ENCODE measurements at places on chromosomes 13 and 19. TPM values are rescaled to one million over a fixed set of nuclear protein-coding genes. Genes with fewer than 3 reads are reported as not detected.
A peak's percentile ranks its signal among the peaks of the same experiment; 100 is the strongest.

ZNF541 gene
- not detected for total RNA-seq

GRCh38 chr13:103168901-103169508, 102.8 kb upstream of the SLC10A2 start:
- no peak overlapping the region for H3K4me3 ChIP-seq
- H3K27me3 ChIP-seq = no peaks in the 10 kb centered on the region
- no peak overlapping the region for H3K27ac ChIP-seq

GRCh38 chr13:112065521-112065866, 1.5 kb upstream of the SOX1 start:
- no peak for DNase-seq
- H3K4me1 ChIP-seq = peaks cover 48% of the 10 kb centered on the region
- peaks cover 99% of the 10 kb centered on the region for H3K27me3 ChIP-seq
- no peaks in the 10 kb centered on the region for H3K36me3 ChIP-seq
- H3K4me3 ChIP-seq = peak overlapping the region; percentile 56
- H3K27ac ChIP-seq = no peak overlapping the region

- no peak for DNase-seq
- no peak overlapping the region for H3K27ac ChIP-seq
- peaks cover 53% of the 10 kb centered on the region for H3K4me1 ChIP-seq
Observed at GRCh38 chr19:28492621-28493020, 720.3 kb downstream of the UQCRFS1 start.

DNA sequence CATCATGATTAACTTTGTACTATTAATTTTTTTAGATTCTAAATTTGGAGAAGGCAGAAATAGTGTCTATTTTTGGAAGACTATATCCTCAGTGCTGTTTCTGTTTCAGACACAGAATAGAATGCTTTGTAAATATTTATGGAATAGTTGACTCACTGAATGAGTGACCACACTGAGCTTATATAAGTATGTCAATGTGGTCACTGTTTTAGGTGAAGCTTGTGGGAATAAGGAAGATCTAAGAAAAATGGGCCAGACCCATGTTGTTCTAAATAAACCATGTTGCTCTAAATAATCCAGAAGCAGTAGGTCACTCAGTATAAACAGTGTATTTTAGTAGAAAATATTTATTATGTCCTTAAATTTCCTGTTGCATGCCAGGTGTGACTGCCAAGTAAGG, 45.5 kb upstream of the DACH1 start:
- no peak overlapping the region for H3K4me3 ChIP-seq
- no peaks in the 10 kb centered on the region for H3K36me3 ChIP-seq
- H3K4me1 ChIP-seq = no peaks in the 10 kb centered on the region
- DNase-seq = no peak

RFPL4A gene
- total RNA-seq = not detected

DNA sequence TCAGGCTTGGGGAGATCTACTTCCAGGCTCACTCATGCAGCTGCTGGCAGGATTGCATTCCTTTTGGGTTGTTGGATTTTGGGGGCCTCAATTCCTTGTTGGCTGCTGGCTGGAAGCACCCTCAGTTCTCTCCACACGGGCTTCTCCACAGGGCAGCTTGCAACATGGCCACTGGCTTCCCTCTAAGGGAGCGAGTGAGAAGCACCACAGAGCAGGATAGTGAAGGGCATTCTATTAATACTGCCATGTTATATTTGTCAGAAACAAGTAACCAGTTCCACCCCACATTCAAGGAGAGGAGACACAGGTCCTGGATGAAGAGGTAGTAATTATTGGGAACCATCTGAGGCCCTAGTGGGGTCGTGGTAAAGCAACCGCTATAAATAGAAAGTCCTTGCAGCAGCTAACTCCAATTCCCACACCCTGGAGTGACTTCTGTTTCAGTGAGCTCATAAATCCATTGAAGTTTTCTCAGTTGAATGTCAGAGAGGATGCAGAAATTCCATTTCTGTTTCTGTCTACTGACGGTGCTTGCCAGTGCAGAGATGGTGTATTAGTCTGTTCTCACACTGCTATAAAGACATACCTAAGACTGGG, 558.9 kb downstream of the IRS2 start:
- H3K36me3 ChIP-seq = no peaks in the 10 kb centered on the region
- no peak for DNase-seq
- no peaks in the 10 kb centered on the region for H3K27me3 ChIP-seq
- no peaks in the 10 kb centered on the region for H3K4me1 ChIP-seq

- no peak for DNase-seq
- H3K27ac ChIP-seq = no peak overlapping the region
- H3K27me3 ChIP-seq = no peaks in the 10 kb centered on the region
- no peak overlapping the region for H3K4me3 ChIP-seq
- peaks cover 4% of the 10 kb centered on the region for H3K4me1 ChIP-seq
Observed at GRCh38 chr13:75372923-75373841, 108.8 kb downstream of the TBC1D4 start.

DNA sequence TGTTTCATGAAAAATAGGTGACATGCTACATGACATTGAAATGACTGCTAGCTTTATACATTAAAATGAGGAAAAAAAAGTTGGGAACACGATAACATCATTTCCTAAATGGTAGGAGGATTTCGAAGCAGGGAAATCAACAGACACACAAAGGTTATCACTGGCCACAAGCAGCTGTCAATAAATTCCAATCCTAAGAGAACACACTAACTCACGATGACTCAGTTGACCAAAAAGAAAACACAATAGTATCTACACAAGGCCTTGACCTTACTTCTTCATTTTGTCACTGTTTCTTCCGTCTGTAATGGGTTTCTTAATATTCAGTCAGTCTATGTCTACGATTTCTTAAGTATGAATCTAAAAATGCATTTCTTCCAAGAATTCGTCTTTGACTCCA, 36.5 kb downstream of the STARD13 start:
- no peak overlapping the region for H3K4me3 ChIP-seq
- H3K36me3 ChIP-seq = no peaks in the 10 kb centered on the region
- no peaks in the 10 kb centered on the region for H3K4me1 ChIP-seq
- H3K27me3 ChIP-seq = no peaks in the 10 kb centered on the region
- DNase-seq = no peak
- H3K27ac ChIP-seq = no peak overlapping the region

DNA sequence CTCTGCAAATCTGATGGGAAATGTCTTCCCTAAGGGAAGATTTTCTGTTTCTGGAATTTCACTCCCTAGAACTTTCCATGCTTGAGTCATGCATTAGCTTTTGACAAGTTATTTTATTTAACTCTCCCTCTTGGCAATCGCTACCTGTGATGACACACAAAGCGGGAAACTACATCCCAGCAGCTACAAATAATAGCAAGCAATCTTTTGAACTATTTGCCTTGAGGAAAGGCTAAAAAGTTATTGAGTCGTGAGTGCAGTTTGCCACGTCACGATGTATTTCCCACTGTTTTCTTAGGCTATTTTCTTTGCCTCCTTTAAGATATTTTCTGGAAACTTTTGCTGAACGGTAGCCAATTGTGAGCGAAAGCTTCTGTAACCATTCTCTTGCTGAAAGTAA, 353.3 kb upstream of the HTR2A start:
- no peak overlapping the region for H3K4me3 ChIP-seq
- H3K27ac ChIP-seq = no peak overlapping the region
- DNase-seq = no peak
- H3K27me3 ChIP-seq = no peaks in the 10 kb centered on the region
- no peaks in the 10 kb centered on the region for H3K4me1 ChIP-seq

- no peak overlapping the region for H3K27ac ChIP-seq
- H3K4me1 ChIP-seq = no peaks in the 10 kb centered on the region
- no peaks in the 10 kb centered on the region for H3K27me3 ChIP-seq
- H3K4me3 ChIP-seq = no peak overlapping the region
- no peak for DNase-seq
Observed at GRCh38 chr19:44580366-44580895, 32.9 kb upstream of the IGSF23 start.

DNA sequence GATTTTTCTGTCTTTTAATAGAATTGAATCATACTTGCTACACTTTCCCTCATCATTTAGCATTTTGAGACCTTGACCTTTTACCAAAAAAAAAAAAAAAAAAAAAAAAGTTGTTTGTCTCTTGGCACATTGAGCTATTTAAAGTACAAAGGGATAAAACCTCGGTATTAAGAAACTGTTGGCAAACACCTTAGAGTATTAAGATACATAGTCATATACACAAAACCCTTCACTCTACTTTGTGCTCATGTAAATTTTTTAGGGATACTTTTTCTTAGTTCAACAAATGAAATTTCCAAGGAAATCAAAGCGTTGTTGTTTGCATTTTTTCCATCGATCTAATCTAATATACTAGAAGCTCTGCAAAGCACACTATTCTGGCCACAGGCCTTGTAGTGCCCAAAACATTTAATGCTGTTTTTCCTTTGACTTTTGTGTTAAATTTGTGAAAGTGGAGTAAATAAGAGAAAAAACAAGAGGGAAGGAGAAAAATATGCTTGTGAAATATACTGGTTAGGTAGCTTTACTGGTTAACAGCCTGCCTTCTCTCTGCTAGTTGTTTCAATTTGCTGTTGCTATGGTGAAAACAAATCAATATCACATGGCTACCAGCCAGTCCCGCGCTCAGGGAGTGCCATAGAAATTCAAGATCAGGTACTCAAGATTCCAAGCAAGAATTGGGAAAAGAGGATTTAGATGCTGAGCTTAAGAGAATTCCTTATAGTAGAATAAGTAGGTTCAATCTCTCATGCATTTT, 2.6 kb downstream of the MBNL2 start:
- peaks cover 63% of the 10 kb centered on the region for H3K27me3 ChIP-seq
- no peak overlapping the region for H3K4me3 ChIP-seq
- peaks cover 27% of the 10 kb centered on the region for H3K4me1 ChIP-seq
- no peak for DNase-seq
- no peaks in the 10 kb centered on the region for H3K36me3 ChIP-seq
- no peak overlapping the region for H3K27ac ChIP-seq

- H3K27me3 ChIP-seq = peaks cover 38% of the 10 kb centered on the region
- peaks cover 4% of the 10 kb centered on the region for H3K4me1 ChIP-seq
- no peaks in the 10 kb centered on the region for H3K36me3 ChIP-seq
- H3K27ac ChIP-seq = no peak within 1 kb of the TSS
- DNase-seq = peak; percentile 91
Observed at GRCh38 chr19:38388349-38389100, at the start of gene SPRED3. TSS of gene SPRED3 (plus strand) at chr19:38388697. CDS start at chr19:38390303, 1,606 bp downstream.

ZNF30 gene
- 7.6 TPM for total RNA-seq
